ENCODE measurements at places on chromosomes 4 and X.

DNA sequence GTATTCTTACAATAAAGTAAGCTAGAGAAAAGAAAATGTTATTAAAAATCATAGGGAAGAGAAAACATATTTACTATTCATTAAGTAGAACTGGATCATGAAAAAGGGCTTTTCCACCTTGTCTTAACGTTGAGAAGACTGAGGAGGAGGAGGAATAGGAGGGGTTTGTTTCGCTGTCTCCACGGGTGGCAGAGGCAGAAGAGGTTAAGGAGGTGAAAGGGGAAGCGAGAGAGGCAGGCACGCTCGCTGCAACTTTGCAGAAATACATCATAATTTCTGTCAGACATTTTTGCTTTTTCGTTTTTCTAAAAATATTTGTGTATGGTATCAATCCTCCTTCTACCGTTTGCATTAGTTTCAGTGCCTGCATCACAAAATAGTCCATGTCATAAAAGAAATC is 2375.1 kb upstream of the AGA start:
- no peak for DNase-seq

DNA sequence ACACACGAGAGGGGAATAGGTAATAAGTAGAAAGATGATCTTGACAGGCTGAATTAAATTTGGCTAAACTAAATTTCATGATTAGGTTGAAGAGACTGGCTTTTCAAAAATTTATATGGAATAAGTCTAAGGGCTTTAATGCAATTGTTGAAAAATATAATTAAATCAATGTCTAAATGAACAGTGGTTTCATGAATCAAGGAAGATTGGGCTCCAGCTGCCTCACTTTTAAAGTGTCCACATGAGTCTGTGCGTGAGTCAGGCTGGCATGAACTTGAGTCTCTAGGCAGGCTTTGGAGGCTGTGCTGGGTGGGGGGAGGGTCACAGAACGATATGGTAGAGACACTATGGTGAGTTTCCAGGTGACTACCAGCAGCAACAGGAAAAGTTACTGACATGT is 111.9 kb downstream of the SORBS2 start:
- no peak for DNase-seq

GRCh38 chr4:3388471-3389232 is 53.1 kb upstream of the HGFAC start:
- DNase-seq: peak; percentile 81

DNA sequence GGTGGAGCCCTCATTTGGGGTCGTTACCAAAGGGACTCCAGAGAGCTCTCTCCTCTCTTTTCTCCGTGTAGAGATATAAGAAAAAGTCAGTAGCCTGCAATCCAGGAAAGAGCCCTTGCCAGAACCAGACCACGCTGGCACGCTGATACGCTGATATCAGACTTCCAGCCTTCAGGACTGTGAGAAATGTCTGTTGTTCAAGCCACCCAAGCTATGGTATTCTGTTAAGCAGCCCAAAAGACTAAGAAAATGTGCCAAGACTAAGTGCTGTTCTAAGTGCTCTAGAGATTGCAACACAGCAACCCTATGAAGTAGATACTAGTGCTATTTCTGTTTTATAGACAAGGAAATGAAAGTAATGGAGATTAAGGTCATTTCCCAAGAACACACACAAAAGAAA is 205.7 kb downstream of the CAMK2D start:
- no peak for DNase-seq

GRCh38 chr4:113024388-113024787 is 25.1 kb upstream of the ANK2 start:
- DNase-seq: no peak

DNA sequence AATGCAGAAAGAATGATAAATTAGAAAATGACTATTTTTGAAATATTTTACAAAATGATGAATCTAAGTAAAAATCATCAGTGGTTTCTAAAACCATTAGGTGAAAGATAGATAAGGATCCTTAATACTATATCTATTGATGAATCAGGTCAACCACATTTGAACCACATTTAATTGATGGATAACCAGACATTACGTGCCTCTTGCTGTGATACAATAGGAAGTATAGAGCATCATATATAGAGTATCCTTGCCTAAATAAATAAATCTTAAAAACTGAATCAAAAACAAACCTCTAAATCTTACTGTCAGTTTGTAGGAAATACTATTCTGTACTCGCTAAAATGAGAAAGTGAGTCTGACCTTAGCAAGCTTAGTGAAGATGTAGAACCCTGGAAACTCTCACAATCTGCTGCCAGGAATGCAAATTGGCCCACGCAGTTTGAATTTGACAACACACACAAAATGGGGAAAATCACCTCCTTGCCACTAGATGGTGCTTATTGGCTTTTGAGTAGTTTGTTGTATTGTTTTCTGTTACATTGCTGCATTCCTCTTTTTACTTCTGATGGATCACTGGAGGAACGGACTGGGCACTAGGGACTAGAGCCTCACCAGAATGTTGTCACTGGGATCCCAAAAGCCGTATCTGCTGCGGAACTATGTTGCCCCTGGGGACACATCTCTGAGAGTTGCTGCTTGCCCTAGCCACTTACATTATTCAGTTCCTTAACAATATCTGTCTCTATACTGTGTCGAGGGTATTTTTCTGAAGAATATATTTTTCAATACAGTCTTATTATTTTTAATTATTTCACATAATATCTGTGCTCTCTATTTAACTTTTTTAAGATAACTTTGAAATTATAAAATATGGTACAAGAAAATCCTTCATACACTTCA is 25.4 kb upstream of the SLAIN2 start:
- DNase-seq: peak; percentile 70

DNA sequence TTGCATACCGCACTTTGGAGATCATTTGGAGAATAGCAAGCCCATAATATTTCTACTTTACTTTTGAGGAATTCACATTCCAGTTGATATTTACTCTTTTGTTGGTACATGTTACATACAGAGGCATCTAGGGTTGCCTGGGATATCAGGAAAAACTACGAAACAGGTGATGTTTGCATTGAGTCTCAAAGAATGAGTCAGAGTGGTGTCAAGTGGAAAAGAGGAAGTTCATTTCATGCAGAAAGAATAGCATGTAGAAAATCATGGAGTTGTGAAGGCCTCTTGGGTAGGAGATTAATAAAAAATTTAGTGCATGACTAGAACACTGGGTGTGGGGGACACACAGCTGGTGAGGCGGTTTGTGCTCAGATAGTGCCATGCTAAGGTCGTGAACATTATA is 33.5 kb upstream of the ELOVL6 start:
- DNase-seq: no peak

GRCh38 chrX:69019073-69019890 is 146.0 kb downstream of the PJA1 start:
- no peak for DNase-seq

GRCh38 chrX:110684653-110685052 is 111.0 kb downstream of the CHRDL1 start:
- DNase-seq: no peak

GRCh38 chr4:124478470-124478869 is 234.1 kb downstream of the ANKRD50 start:
- DNase-seq: no peak

DNA sequence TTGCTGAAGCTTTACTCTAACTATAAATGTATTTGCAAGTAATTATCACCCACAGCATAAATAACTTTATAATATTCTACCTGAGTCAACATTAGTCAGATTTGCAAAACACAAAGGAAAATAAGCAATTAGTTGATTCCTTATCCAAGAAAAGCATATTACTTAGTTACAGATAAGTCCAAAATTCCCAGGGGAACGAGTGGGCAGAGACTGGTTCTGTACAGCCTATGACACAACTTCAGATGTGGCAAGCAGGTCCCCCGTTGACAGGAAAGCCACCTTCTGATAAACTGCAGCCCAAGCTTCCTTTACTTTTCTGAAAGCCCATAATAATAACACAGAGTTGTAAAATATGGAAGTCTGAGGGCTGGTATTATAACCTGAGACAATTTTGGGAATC is 62.4 kb upstream of the NDP start:
- peak; percentile 11 for DNase-seq

DNA sequence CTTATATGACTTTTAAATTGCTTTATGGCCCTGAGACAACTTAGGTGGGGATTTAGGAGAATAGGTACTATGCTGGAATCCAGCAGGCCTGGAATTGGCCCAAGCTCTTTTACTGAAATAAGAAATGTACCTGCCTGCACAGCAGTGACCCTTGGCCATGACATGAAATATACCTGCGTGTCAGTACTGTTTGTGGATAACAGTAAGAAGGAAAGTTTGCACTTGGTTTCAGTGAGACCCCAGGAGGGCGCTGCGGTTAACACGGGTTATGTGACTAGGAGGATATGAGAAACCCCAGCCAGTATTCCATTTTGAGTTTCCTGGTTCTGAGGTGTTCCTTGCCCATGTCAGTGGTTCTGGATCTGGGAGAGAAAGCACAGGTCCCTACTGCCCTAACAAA is 5.3 kb downstream of the MTM1 start:
- DNase-seq: no peak

DNA sequence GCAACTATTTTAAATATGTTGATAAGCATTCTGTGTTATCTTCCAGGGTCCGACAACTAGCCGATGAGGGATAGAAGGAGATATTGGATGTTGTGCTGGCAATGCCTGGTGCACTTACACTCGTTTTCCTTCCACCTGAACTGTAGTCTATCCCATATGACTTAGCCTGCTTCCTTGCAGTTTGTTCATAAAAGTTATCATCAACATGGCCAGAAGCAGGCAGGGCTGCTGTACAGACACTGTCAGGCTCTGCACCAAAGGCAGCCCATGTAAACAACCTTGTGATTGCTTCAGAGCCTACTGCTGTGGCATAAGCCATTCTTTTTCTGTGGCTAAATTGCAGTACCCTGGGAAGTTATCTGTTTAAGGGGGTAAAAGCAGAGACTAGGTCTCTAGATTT is 1.6 kb downstream of the MAPK10 start:
- DNase-seq: no peak

DNA sequence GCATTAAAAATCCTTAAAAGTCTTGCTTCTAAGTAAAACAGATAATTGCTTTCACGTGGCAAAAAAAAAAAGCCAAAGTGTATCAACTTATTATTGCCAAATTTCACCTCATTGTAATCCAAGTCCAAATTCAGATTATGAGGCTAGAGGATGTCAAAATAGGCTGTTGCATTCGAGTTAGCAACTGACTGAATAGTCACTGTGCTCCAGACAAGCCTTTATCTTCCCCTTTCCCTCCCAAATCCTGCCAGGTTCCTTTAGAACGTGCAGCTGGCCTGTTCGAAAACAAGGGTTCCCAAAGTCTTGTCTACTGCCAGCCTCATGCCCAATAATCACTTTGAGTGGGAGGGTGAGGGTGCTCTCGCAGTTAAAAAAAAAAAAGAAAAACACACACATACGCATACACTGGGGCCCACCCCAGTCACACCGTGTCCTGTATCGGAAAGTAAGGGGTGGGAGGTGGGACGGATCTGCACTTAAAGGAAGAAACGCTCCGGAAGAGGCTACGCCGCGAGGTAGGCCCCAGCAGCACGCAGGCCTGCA is 603 bp downstream of the MAD2L1 start:
- DNase-seq: no peak

DNA sequence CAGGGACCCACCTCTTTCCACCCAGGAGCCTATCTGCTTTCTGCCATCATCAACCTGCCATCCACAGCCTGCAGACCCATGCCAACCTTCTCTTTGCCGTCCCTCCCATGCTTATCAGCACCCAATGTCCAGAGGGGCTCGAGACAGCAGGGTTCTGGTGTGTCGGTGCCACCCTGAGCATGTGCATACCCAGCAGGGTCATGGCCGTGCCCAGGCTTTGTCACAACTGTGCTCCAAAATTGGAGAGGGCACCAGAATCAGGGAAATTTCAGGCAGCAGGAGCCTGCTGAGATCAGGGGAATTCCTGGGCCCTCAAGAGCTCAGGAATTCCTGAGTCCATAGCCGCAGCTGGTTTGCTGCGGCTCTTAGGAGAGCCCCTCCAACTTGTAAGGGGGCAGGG is 330.6 kb downstream of the CCSER1 start:
- DNase-seq: no peak

- peak; percentile 38 for DNase-seq
Measured at GRCh38 chrX:15686818-15687685, 22.4 kb upstream of the CLTRN start.

- no peak for DNase-seq
Measured at GRCh38 chrX:121032531-121032930, 14.9 kb upstream of the GLUD2 start.

DNA sequence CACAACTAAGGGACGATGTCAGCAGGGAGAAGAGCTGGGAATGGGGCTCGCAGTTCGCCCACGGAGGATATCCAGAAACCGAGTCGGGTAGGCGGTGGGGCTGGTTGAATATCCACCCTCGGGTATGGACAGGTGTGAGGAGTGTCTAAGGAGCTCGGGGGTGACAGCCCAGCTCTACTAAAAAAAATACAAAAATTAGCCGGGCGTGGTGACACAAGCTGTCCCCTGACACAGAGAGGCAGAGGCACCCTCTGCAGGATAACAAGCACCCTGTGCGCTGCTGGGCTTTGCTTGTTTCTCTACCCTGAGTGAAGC is 12.2 kb upstream of the ASMTL start:
- DNase-seq: no peak

DNA sequence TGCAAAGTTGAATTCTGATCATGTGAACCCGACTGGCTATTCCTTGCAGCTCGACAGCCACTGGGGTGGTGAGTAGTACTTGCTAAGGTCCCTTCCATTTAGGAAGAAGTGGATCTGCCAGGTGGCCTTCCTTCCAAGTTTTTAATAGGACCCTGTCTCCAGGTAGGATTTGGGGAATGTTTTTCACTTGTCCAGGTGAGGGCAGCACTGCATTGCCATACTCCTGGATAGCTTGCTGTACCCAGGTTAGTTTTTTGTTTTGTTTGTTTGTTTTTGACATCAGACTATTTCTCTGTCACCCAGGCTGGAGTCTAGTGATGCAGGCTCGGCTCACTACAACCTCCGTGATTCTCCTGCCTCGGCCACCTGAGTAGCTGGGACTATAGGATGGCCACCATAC is 29.8 kb downstream of the SAGE1 start:
- no peak for DNase-seq

DNA sequence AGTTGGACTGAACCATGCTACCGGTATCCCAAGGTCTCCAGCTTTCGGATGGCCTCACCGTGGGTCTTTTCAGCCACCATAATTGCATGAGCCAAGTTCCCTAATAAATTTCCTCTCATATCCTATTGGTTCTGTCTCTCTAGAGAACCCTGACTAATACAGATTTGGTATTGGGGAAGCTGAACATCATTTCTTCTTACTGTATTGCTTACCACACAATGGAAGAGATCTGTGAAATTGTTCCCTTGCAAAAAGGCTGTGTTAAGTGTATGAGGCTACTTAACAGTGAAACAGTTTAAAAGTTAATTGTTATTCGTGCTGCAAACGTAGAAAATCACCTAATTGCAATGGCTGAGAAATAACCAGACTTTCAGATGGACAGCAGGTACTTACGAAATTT is 34.0 kb downstream of the PLAC8 start:
- DNase-seq: no peak

DNA sequence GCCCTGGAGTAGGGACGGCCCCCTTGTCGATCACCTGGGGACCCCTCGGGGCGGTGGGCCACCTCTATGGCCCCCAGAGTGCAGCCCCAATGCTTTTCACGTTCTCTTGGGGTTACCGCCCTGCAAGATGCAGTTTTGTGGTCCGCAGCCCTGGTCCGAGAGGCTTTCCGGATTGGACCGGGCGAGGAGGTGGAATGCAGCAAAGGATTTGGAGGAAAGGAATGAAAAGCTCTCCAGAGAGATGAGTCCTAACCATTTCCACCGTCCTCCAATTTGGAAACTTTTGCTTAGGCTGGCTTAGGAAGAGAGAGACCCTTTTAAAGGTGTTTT is 601 bp downstream of the SLC25A43 start:
- DNase-seq: peak; percentile 34

Measured in fibroblast of skin of right quadriceps (primary cell).